Left ventricle myocardium superior (tissue), 1 donor: ENCODE measurements at places on chromosomes 2 and 18.

DNA sequence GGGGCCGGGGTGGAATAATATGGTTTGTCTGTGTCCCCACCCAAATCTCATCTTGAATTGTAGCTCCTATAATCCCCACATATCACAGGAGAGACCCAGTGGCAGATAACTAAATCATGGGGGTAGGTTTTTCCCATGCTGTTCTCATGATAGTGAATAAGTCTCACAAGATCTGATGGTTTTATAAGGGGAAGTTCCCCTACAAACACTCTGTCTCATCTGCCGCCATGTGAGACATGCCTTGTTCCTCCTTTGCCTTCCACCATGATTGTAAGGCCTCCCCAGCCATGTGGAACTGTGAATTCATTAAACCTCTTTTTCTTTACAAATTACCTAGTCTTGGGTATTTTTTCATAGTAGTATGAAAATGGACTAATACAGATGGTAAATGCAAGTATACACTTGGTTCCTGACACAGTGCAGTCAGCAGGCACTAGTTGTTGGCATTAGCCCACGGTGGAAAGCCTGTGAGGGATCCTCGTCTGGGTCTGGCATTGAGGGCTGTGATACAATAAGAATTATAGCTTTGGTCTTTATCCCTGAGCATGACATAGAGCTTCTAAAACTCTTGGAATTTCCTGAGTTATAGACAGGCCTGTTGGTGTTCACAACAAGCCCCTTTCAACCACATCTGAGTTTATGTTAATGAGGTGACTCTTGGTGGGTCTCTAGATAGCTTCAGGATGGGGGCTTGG is 135.8 kb downstream of the CABLES1 start:
- DNase-seq, result no peak

GRCh38 chr2:39154944-39155343 is 34.1 kb upstream of the SOS1 start:
- no peak for DNase-seq

- no peak for DNase-seq
Observed at GRCh38 chr2:95058466-95058988, 33.0 kb downstream of the MAL start.

DNA sequence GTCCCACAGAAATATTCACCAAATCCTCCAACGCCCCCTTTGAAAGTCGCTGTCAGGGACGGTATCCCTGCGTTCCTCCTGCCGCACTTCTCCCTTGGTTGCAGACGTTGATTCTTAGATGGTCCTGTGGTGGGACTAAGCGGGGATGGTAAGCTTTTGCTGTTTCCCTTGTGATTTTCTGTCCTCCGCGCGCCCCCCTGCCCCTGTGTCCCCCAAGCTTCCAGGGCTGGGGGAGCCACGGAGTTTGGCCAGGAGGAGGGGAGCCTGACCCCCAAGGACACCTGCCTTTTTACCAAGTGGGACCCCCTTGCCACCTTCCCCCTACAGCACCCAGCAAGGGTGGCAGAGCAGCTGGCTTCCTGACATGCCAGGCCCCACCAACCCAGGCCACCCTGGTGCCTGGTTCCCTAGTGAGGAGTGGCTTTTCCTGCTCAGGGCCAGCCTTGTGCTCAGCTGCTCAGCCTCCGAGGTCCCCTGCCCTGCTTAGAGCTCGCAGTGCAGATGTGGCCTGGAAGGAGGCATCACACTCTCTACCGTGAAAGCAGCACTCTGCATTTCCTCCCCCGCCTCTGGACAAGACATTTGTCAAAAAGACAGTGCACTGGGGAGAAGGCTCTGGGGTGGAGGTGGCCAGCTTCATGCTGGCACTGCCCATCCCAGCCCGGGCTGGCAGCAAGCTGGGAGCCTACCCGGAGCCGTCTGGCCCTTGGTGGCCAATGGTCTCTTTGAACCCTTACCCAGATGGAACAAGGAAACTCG is 49.4 kb downstream of the TWIST2 start:
- DNase-seq, result no peak

- no peak for DNase-seq
Observed at GRCh38 chr18:62175521-62175920, 11.3 kb downstream of the PIGN start.

DNA sequence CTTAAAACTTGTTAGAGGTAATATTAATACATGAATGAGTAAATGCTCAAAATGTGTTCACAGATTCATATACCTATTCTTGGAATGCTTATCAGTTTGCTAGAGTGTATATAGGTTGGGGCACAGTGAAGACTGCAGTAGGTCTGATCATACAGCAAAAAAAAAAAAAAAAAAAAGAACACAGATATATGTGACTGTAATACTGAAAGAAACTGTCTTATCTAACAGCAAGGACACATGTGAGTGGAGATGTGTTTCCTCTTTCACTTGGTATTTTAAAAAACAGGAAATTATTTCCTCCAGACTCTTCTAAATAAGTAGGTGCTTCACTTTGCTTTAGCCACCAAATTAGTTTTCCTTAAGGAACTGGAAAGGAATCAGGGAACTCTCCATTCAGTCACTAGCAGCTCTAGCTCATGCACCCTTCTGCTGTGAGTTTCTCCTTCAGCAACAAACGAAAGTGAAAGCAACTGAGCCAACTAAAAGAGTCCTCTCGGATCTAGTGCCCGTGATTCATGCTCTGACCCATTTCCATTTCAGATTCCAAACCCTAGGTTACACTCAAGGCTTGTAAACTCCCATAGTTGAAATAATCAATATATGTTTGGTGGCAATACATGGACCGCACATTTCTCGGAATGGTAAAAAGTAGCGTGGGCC is 98.5 kb downstream of the DSEL start:
- no peak for DNase-seq

DNA sequence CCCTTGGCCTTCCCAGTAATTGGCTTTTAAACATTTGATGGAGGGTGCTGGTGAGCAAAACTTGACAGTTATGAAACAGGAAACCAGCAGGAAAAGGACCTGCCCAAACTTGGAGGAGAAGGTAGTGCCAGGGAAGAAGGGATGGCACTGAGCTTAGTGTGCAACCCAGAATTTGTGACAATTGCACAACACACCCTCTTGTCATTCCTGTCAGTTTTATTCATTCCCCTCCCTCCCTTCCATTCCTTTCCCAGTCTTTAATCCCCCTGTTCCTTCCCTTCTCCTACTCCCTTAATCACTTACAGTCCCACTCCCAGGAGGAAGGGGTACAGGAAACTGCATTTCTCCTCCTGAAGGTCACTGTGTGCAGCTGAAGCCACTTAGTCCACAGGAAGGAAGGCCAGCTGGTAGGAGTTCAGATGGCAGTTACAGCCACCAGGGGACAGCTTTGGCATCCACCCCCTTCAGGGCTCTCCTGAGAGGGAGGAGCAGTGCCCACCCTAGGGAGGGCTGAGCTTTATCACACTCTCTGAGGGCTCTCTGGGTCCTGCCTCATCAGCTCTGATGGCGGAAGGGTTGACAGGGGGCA is 24.0 kb upstream of the SIGLEC15 start:
- DNase-seq, result no peak

- DNase-seq, result no peak
Observed at GRCh38 chr2:110871637-110872036, 139.3 kb downstream of the ACOXL start.

DNA sequence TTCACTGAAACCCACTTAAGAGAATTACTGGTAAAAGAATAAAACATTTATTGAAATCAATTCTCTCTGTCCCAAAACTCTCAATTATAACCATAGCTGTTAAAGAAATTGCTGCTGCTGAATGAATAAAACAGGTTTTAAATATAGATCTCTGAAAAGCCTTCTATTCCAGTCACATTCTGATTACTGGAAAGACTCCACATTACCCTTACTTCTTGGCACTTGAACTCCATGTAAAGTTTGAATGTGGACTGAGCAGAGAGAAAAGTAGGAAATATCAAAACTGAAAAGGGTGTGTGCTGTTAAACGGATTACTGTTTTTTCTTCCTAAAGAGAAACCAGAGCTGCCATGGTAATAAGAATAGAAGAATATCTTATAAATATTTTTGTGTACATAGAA is 655.3 kb upstream of the SETBP1 start:
- no peak for DNase-seq

DNA sequence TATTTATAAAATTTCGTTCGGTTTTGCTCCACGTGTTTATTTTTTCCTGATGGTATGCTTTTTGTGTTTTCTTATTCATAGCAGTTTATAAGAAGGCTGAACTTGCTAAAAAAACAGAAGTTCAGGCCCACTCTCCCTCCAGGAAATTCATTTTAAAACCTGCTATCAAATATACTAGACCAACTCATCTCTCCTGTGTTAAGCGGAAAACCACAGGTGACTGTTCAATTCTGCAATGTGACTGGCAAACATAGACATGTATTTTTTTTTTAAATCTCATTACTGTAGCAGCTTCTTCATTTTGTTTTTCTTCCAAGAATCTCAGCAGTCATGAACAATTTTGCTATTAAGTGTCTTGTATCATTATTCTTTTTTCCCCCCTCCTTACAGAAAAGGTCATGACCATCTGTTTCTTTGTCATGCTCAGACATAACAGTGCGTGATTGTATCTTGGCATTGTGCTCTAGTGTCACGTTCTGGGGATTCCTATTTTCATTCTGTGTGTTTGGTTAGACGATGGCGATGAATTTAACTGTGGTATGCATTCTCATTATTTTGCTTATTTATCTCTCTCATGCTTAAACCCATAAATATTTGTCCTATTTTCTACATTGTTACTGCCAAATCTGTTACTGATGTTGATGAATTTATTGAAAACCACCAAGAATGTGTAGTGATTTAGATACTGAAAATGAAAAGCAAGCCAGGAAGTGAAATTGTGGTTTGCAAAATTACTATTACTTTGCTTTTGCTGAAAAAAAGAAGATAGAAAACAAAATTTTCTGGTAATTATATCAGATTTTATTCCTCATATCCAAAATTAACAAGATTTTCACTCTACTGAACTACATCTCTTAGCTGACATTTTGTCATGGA is 74.6 kb upstream of the UNC80 start:
- DNase-seq, result no peak

GRCh38 chr2:177806025-177806424 is 266.6 kb downstream of the PDE11A start:
- no peak for DNase-seq
